ENCODE measurements at places on chromosomes 7 and 10.

GRCh38 chr7:77528368-77528767 lies 8.7 kb upstream of the PTPN12 start:
- no peak for DNase-seq

DNA sequence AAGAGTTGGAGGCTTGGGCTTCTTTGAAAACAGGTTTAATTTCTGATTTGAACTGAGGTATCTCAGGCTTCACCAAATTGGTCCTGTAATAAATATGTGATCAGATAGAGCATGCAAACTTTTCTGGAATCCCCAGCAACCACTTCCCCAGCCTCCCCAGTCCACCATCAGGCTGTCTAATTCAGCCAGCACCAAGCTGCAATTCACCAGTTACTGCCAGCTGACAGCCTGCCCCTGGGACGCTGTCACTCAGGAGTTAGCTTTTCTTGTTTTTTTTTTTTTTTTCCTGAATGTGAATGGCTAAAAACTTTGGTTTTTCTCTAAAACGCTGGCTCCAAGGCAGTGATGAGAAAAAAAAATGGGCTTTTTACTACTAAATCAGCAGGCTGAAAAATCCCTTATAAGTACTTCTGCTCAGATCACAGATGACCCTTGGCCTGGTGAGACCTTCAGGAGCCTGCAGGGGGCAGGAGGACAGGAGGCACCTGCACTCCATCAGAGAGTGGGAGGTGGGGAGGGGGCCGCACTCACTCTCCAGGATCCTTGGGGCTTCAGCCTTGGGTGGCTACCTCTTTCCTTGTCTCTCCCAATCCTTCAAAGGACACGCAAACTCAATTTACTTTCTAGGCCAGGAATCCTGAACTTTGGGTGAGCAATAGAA lies 349.4 kb downstream of the GATA3 start:
- DNase-seq = no peak

GRCh38 chr7:17696422-17696821 lies 243.9 kb downstream of the SNX13 start:
- DNase-seq = no peak

GRCh38 chr7:108455998-108456677 lies at the start of gene NRCAM:
TSS of gene NRCAM (minus strand) at chr7:108456436. CDS start at chr7:108240064, 216,372 bp downstream.
- no peak for DNase-seq

GRCh38 chr7:87479951-87480350 lies 4.5 kb upstream of the ABCB4 start:
- no peak for DNase-seq

DNA sequence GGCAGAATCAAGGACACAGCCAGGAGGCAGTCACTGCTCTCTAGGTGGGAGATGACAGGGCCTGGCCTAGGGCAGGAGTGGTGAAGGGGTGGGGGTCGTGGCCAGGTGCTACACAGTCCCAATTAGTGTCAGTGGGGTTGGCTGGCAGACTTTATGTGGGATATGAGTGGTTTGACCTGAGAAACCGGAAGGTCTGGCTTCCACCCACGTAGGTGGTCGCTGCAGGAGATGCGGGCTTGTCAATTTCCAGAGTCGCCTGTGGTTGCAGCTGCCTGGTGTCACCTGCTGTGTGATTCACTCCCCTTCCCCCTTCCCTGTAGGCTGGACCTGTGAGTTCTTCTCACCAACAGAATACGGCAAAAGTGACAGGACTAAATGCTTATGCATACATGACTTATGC lies 124.3 kb downstream of the KLF6 start:
- no peak for DNase-seq

DNA sequence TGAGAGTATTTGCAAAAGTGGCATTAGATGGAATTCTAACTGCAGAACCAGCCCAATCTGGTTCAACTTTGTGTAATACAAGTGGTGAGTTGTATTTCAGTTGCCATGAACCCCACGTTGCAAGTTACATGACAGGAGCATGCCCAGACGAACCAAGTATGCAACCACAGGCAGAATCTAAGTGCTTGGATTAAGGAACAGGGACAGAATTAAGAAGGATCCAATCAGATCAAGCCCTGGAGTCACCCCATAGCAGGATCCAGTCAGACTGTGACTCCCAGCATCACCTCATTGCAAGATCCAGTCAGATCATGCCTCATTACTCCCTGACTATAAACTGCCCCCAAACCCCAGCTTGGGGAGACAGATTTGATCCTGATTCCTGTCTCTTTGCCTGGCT lies 388.7 kb upstream of the NRP1 start:
- no peak for DNase-seq

- DNase-seq = no peak
Observed at GRCh38 chr10:129968020-129968852, 4.2 kb upstream of the EBF3 start.

DNA sequence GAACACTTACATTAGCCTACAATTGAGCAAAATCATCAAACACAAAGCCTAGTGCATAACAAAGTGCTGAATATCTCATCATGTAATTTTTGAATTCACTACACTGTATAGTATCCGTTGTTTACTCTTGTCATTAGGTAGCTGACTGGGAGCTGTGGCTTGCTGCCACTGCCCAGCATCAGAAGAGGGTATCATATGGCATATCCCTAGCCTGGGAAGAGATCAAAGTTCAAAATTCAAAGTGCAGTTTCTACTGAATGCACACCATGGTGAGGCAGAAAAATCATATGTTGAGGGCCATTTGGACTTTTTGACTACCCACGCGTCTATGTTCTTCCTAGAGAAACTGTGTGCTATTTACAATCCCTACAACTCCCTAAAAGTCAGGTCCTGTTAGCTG lies 7.5 kb upstream of the ZC3HAV1 start:
- no peak for DNase-seq

DNA sequence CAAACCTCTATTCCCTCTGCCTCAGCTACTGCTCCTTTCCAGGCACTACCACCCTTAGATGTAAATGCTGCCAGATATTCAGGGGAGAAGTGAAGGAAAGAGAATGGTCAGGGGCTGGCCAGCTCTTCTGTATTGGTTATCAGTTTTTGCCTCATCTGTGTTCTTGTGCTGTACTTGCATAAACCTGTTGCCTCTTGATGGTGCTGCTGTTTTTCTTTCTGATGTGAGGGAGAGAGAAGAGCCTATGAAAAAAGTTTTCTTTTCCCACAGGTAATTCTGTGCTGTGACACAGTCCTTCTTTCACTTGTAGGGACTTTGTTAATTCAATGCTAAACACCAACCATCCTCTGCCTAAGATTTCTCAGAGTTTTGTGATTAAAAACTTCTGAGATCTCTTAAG lies 57.5 kb downstream of the STK31 start:
- no peak for DNase-seq

DNA sequence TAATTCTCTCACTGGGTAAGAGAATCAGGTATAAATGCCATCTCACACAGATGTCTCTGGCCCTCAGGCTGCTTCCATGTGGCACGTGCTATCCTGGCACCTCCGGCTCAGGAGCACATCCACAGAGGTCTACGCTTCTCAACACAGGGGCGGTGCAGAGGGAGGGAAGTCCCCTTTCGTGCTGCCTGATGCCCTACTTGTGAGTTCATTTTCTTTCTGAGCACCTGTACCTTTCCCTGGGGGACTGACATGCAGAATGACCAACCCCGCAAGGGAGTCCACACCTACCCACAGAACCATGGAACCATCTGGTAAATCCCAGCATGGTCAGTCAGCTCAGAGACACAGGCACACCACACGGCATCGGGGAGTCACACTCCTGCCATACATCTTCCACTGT lies 99.0 kb upstream of the SAMD8 start:
- DNase-seq = no peak

DNA sequence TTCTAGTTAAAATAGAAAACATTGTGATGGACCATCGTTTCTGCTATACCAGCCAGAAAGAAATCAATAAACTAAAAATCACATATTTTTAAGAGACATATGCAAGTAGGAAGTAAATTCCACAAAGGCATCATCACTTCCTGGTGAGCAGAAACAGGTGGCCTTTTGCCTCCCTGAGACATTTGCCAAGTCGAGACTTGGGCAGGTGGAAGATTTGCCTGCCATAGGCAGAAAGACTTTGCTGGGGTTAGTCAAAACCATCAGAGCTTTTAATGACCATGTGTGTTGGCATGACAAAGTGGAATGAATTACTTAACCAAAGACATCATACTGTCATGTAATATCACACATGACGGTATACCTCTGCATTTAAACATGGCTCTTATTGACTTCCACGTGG lies 66.0 kb upstream of the FGL2 start:
- no peak for DNase-seq

GRCh38 chr7:38127216-38128207 lies 50.5 kb upstream of the STARD3NL start:
- no peak for DNase-seq

GRCh38 chr7:2387897-2388636 lies 15.3 kb upstream of the CHST12 start:
- DNase-seq = no peak

Measured in activated CD4-positive, CD25-positive, alpha-beta regulatory T cell treated with anti-CD3 and anti-CD28 coated beads, Interleukin-2, amount 50 U/mL, for 16 hours (primary cell).